ENCODE measurements at places on chromosomes 11 and 22.

- no peak for DNase-seq
These were observed 3.3 kb upstream of the GRK2 start for GRCh38 chr11:67262731-67263675.

GRCh38 chr11:104979839-104980238 is 11.5 kb upstream of the CASP4 start:
- no peak for DNase-seq

- DNase-seq = no peak
These were observed 58.9 kb upstream of the PRSS23 start for GRCh38 chr11:86741484-86741835.

GRCh38 chr11:10314199-10315072 is 9.6 kb downstream of the ADM start:
- DNase-seq = no peak

GRCh38 chr11:32830796-32831195 is 1.1 kb downstream of the PRRG4 start:
- DNase-seq = no peak

DNA sequence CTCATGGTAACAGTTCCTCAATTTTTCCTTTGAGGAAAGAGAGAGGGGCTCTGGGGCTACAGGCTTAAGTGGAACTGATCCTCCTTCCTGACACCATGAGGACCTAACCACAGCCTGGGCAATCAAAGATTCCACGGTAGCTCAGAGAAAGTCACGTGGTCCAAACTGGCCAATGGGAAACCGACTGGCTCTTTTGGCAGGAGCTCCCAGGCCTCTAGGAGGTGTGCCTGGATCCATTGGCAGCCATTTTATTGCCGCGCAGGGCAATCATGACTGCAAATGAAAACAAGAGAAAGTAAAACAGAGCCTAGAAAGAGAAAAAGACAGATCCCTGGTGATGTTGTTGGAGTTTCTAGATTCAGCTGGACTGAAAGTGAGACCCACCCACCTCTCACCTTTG is 27.3 kb upstream of the ASPHD2 start:
- DNase-seq = no peak

DNA sequence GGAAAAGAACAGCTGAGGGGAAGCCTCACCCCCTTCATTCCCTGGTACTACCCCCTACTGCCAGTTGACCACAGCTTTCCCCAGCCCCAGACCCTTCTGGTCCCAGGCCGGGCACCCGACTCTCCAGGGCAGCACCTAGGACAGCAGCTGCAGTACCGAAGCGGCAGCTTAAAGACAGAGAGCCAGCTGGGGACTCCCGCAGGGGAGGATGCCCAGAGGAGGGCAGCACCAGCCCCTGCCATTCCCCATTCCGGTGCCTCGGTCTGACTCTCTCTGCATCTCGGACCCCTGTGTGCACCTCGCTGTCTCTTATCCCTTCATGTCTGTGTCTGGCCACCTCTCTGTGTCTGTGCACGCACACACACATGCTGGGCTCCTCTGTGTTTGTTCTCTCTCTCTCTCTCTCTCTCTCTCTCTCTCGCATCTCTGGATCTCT is 9.4 kb downstream of the IGSF9B start:
- DNase-seq = no peak

DNA sequence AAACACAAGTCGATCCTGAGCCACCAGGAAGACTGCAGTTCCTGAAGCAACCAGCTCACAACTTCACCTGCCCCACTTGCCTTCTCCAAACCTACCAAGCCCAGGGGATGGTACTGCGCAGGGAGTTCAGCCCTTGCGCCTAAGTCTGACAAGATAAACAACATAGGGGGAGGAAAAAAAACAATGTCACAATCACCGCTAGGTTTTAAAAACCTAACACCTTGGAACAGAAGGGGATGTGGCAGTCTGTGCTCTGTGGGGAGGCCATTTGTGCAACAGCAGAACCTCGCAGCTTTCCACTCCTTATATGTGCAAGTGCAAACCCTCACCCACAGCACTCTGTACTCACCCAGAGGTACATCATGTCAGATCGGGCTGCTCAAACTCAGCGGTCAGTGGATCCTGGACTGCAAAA is 134.2 kb downstream of the RBFOX2 start:
- no peak for DNase-seq

All from stimulated activated CD4-positive, alpha-beta T cell treated with anti-CD3 and anti-CD28 coated beads, Interleukin-1b, Interleukin-23, amount 100 ng/mL, for 1 hour (primary cell).